ENCODE measurements at places on chromosomes 12 and 14. TPM values are rescaled to one million over a fixed set of nuclear protein-coding genes. Genes with fewer than 3 reads are reported as not detected.

DNA sequence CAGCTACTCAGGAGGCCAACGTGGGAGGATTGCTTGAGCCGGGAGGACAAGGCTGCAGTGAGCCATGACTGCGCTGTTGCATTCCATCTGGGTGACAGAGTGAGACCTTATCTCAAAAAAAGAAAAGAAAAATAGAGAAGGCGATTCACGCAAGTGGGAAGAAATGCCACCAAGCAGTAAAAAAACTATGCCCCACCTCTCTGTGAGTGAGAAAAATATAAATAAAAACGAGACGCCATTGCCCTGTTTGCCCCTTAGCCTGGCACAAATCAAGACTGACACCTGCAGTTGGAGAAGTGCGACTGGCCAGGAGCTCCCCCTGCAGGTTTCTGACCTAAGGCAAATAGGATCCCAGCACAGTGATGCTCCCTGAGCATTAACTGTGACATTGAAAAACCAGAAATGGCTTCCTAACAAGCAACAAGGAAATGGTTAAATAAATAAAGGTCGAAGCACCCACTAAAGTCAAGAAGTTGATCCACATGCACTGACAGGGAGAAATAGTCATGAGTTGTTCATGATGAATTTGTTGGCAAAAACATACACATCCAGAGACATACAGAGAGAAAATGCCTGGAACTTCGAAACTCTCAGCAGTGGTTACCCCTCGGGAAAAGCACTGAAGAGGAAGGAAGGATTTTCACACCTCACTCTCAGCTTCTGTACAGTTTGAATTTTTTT, 21.1 kb downstream of the GSC start:
- no peak for DNase-seq

Gene FSCB
- total RNA-seq: 2.2 TPM

- DNase-seq: peak; percentile 37
Measured at GRCh38 chr12:19299765-19300164, 139.5 kb upstream of the AEBP2 start.

DNA sequence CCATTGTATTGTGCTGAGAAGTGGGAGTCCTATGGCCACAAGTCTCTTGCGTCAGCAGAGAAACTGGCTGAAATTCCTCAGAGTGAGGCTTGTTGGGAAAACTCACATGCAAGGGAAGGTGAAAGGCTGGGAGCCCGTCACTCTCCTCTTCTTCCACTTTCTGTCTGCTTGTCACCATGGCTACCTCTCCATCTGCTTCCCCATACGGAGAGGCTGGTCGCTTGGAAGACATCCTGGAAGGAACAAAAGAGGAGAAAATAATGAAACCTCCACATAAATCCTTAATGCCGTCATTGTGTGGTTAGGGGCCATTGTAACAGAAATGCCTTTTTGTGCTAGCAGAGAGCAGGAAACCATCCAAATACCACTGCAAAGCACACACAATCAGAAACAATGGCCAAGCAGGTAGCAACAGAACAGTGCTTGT, 53.7 kb downstream of the SOX5 start:
- no peak for DNase-seq

DNA sequence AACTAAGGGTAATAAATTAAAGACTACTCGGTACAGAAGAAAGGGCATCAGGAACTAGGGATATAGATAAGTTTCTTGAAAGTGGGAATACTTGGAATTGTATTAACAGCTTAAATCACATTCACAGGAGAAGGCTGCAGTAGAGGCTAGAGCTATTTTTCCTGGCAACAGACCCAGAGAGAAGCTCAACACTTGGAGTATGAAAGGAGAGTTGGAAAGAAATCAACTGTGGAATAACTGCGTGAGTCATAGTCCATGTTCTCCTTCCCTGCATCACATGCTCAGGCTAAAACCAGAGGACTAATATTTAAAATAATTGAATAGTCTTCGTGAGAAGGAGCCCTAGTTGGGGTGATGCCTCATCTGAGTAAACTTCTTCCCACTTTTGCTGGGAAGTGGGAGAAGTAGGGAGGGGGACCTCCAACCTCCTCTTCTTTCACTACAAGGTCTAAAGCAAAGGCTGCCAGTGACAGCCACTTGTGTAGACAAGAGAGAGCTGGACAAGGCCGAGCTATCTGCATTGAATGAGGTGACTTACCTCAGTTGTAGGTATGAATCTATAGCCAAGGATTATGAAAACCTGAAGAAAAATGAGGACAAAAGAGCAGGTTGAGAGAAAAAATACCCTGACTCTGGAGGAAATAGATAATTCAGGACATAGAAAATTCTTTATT, 32.7 kb downstream of the DYRK2 start:
- peak; percentile 93 for DNase-seq

Data from umbilical cord (tissue), 2 donors.